ENCODE measurements at places on chromosomes 2 and 18.
A peak's percentile ranks its signal among the peaks of the same experiment; 100 is the strongest.

GRCh38 chr2:317501-318424 is 29.9 kb upstream of the ALKAL2 start:
- peak; percentile 36 for DNase-seq

DNA sequence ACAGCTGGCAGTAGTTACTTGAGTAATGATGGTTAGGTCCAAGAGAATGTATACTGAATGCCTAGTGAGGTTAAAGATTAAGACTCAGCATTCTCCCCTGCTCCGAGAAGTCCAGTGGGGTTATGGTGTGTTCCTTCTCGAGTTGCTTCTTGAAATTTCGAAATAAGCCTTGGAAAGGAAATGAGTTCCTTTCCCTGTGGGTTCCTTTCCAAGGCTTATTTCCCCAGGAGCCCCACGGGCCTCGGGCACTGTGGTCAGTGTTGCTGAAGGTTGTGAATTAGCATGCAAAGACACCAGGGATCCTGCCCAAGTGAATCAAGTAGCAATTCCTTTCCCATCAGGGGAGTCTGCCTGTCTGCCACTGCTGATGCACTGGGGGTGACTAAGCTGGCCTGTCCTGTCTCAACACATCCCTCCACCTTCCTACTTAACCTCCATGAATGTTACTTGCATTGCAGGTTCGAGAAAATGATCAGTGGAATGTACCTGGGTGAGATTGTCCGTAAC is 53.6 kb downstream of the HK2 start:
- peak; percentile 48 for DNase-seq

DNA sequence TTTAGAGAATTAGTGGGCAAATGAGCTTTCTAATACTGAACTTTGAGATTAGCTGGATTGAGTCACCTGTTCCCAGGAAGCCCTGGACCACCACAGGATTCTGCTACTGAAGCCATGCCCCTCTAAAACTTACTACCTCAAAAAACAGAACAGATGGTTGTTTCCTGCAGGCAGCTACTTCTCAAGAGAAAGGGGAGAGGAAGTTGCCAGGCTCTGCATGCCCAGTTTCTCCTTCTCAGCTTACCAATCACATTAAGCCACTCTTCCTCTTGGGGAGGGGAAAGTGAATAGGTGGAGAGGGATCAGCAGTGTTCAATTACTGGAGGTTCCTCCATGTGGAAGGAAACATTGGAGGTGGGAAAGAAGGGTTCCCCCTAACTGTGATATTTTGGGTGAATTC is 24.9 kb upstream of the C1GALT1C1L start:
- DNase-seq = no peak

DNA sequence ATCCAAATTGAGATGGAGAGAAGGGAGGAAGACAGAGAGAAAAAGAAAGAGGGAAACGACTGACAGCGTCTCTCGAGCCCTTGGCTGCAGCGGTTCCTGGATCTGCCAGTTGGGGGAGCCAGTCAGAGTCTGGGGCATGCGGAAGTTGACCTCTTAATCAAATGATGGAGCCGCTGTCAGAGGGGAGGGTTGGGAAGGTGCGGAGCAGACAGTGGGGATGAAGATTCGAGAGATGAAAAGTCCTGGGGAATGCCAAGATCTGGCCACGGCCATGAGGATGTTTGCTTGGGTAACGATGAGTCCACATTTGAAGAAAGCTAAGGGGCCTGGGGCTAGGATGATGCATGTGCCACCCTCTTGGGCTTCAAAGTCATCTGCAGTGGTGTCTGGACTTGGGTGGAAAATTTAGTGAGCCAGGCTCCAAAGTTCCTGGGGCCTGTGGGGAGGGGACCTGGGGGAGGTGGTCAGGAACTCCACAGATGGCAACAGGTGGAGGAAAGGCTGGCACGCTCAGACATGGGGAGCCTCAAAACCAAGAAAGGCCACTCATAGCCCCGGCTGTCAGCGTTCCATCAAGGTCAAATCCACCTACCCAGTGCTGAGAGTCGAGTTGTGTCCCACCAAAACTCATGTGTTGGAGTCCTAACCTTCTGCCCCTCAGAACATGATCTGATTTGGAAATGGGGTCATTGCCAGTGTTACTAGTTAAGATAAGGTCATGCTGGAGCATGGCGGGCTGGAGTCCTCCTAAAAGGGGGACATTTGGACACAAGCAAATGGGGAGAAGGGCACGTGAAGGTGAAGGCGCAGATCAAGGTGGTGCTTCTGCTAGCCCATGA is 200.1 kb downstream of the NDUFA10 start:
- DNase-seq = no peak

- no peak for DNase-seq
Observed at GRCh38 chr18:70139138-70139537, 66.3 kb downstream of the RTTN start.

DNA sequence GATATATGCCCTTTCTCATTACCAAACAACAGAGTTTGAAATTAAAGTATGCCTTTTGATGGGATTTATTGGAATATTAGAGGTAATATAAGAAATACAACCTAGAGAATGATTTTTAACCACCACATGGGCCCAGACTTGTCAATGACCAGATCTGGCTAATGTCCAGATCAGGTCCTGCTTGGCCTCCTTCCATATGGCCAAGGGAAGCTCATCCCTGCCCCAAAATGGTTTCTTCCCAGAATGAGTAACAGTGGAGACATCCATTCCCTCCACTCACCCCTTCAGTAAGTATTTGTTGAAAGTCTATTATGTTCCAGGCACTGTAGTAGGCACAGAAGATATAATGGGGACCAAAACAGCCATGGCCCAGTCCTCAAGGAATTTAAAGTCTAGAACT is 54.9 kb downstream of the ANTXR1 start:
- DNase-seq = no peak

GRCh38 chr2:44836174-44836573 is 105.3 kb upstream of the SIX3 start:
- DNase-seq = no peak

DNA sequence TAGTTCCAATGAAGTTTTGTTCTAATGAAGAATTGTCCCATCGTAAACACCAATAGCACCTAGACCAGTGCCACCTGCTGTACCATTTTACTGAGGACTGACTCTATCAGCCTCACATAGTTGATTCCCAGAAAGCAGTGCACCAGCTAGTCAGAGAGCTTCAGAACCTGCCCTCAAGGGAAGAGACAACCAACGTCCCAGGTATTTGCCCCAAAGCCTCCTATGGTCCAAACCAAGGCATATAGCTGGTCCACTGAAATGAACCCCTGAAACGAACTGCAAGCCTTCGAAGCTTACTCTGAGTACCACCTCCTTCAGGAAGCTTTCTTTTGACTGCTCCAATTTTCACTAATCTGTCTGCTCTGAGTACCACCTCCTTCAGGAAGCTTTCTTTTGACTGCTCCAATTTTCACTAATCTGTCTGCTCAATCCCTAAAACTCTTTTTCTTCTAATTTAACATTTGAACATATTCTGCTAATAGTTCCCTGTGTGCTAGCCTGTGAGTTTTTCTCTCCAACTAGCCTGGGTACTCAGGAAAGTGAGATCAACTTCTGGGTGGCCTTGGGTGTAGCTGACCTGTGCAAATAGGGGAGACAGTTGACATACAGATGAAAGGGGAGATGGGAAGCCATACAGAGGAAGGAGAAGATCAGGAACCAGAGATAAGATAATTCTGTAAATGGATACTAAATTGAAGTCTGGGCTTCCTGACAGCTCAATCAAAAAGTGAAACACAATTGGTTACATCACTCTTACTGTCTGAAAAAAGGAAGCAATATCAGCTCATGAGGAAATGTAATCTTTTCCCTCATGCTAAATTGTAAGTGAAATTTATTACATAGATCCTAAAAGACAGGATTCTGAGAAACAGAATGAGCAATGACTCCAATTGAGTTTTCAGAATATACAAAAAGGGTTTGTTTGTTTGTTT is 33.5 kb upstream of the EML4 start:
- DNase-seq = no peak

GRCh38 chr2:29115797-29116781 is 874 bp downstream of the CLIP4 start:
- peak; percentile 73 for DNase-seq

DNA sequence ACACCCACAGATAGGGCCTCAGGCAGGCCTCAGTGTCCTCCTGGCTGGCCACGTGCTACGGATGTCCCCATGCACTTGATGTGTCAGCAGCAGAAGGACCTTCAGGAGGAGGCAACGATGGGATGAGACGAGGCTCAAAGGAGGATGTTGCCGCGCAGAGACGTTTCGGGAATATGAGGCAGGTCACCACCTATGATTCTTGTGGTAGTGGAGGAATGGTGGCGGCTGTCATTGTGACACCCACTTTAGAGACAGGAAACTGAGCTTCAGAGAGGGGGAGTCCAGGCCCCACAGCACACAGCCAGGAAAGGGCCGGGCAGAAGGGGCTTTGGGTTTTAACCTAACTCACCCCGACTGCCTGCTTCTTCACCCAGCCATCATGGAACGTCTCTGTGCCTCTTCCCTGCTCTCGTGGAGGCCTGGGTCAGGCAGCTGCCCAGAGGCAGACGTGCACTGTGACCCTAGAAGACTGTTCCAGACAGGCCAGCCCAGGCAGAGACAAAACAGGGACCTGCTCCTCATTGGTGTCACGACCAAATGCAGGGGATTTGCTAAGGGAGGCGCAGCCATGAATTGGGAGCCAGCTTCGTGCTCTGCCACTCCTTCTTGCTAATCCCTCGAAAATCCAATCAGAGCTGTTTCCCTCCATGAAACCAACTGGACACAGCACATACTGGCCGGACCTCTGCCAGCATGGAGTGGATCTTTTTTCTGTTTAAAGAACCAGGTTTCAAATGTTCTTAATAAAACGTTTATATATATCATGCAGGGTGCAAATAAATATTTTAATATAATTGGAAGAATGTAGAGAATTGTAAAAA is 169.2 kb downstream of the ASB1 start:
- no peak for DNase-seq

DNA sequence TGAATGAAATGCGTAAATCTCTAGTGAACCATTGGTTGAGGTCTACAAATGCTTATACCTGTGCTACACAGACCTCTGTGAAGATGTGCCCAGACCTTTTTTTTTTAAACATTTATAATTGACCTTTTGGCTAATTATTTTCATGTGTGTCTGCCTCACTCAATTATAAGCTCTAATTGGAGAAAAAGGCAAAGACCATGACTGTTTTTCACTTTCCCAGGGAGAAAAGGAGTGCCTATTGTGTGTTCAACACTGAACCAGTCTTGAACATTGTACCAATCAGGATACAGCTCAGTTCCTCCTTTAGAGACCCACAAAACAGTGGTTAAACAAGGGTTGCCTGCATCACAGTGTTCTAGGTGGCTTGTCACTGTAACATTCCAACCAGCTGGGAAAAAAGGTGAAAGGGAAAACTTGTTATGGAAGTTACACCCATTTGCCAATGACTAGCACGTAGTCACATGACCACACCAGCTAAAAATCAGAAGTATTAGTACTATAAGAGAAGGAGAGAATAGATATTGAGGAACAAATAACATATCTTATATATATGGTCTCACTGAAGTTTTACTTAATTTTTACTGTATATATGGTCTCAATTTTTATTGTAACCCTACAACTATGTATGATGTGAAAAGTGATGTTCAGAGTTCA is 13.4 kb downstream of the TANK start:
- no peak for DNase-seq

DNA sequence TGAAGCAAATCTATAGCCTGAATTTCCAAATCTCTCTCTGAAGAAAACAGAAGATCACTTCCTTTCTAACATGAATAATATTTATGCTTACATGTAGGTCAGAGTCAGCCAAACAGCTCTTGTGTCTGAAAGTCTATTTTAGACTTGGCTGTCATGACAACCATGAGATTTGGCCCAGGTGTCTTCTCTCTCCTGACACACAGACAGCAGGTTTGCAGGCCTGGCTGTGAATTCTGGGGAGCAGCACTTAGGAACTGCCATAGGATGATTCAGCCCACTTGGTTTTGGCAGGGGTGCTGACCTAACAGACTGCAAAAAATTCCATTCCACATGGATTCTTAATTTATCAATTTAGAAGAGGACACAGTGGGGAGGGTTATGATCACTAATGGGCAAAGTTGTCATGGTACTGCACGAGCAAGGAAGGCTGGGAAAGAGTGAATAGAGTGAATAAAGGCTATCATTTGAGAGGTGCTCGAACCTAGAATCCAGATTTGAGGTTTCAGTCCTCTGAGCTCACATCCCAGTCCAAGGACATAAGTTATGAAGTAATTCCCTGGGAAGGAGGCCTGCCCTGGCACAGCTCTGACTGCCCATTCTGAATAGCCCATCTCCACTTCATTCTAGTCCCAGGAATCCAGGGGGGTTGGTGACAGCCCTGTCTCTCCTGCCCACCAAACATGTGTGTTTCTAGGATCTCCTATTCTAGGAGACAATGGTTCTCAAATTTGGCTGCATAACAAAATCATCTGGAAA is 453.9 kb upstream of the TRIB2 start:
- peak; percentile 31 for DNase-seq

DNA sequence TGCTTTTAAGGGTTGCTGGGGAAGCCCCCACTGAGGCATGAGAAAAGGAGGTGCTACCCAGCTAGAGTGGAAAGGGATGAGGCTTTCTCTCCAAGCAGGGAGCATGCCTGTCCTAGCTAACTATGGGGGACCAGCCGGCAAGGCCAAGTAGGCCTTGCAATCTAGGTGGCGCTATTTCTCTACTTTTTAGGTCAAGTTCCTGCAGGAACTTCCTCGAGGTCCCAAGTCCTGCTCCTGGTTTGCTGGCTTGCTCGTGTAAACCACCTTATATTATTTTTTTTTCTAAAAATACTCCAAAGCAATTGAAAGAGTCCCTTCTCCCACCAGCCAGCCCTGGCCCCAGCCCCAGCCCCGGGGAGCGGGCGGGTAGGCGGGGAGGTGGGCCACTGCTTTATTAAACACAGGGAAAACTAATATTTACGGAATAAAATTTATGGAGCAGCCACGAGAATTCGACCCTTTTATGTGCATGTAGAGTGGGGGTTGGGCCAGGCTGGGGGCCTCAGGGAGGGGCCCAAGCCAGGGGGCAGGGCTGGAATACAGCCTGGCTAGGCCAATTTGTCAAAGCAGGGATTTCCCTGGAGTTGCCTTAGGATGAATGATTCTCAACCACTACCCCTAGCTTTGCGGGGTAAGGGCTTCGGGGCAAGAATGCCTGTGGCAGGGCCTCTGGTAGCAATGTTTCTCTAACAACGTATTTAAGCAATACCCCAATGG is 12.8 kb upstream of the IHH start:
- peak; percentile 80 for DNase-seq

DNA sequence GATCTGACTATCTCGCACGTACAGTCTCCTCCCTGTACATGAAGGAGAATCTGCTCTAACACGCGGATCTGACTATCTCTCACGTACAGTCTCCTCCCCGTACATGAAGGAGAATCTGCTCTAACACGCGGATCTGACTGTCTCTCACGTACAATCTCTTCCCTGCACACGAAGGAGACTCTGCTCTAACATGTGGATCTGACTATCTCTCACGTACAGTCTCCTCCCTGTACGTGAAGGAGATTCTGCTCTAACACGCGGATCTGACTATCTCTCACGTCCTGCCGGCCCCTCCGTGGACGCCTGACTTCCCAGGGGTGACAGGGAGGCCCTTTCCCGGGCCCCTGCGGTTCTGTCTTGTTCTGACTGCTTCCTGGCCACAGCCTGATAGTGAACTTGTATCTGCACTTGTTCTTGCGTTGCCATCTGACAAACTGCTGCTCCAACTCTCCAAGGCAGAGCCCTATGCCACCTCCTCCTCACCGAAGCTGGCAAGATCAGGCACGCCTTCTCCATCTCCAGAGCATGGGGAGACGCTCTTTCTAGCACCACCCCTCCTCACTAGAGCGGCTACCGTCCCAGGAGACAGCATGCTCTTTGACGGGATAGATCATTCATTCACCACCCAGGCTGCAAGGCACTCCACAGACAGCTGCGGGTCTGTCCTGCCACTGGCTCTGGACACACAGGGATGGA is 238.6 kb downstream of the TWIST2 start:
- no peak for DNase-seq

- DNase-seq = no peak
Observed at GRCh38 chr2:186498834-186499233, 12.8 kb downstream of the ZC3H15 start.

- DNase-seq = no peak
Observed at GRCh38 chr18:51498085-51498855, 300.8 kb upstream of the MEX3C start.

Data from astrocyte of the hippocampus (primary cell).